ENCODE measurements at places on chromosomes 5 and 9.

- DNase-seq = no peak
Measured at GRCh38 chr5:67496051-67496450, 299.5 kb upstream of the CD180 start.

DNA sequence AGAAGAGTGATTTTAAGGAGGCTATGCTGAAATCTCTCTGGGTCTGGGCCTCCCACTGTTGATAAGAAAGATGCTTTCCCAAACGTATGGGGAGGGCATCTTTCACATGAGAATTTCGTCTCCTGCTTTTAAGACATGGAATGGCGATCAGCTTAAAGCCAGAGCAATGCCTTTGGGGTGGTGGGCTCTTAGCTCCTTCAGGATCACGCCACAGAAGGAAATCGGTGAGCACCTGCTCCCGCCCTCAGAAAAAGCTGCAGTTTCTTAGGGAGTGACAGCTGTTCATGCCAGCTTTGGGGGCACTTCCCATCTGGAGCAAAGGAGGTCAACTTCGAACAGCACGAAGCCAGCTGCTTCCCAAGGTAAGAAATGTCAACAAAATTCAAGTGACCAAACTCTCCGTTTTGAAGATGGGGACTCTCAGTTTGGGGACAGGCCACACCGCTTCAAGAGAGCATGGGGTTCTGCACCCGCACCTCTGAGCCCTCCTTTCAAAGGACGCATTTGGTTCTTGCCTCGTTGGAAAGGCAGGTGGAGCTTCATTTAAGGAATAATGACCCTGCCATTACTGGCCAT is 39.0 kb downstream of the TRIP13 start:
- no peak for DNase-seq

- DNase-seq = no peak
Measured at GRCh38 chr5:168135897-168136296, 155.5 kb upstream of the WWC1 start.

DNA sequence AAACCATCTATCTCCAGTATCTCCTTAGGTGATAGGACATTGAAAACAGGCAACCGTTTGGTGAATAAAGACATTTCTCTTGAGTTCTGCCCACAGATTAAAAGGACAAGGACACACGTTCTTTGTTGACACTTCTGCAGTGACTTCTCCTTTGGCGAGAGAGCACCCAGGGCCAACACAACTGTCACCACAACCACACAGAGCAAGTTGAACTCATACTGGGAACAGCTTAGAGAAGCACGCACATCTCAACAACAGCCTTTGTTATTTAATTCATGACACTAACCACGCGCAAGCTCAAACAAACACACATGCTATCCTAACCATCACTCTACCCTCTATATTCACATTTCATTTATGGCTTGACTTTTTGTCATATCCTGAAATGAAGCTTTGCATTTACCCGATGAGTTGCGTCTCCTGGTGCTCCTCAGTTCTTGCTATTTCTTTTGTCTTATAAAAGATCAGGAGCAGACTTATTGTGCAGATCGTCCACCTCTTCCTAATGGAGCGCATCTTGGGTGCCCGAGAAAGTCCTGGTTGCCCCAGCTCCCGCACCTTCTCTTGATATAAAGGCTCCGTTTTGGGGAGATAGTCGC is 543 bp downstream of the ST8SIA4 start:
- no peak for DNase-seq

GRCh38 chr9:19255821-19256220 is 25.3 kb downstream of the DENND4C start:
- no peak for DNase-seq

GRCh38 chr9:109717342-109717741 is 62.7 kb upstream of the PALM2AKAP2 start:
- no peak for DNase-seq

- no peak for DNase-seq
Measured at GRCh38 chr9:76026796-76027195, 136.3 kb downstream of the PCSK5 start.
